Activated gamma-delta T cell treated with anti-CD3 and anti-CD28 coated beads, Interleukin-2, amount 50 U/mL, for 16 hours (primary cell): ENCODE measurements at places on chromosomes 3 and 15.

DNA sequence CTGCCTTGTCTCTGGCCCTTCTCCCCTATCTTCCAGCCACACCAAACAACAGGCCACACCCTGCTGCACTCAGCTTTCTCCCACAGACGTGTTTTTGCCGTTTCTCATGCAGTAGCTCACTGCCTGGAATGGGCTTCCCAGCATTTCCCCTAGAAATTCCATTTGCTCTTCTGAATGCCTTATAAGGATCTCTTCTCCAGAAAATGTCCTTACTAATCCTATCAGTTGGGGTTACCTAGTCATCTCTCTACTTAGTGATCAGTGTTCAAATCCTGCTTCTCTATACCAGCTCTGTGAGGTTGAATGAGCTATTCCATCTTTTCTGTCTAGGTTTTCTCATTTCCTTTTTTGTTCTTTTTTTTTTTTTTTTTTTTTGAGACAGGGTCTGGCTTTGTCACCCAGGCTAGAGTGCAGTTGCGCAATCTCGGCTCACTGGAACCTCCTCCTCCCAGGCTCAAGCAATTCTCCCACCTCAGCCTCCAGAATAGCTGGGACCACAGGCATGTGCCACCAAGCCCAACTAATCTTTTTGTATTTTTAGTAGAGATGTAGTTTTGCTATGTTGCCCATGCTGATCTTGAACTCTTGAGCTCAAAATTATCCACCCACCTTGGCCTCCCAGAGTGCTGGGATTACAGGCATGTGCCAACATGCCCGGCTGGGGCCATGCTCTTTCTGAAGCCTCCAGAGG, 98.2 kb upstream of the CHD2 start:
- DNase-seq = no peak

DNA sequence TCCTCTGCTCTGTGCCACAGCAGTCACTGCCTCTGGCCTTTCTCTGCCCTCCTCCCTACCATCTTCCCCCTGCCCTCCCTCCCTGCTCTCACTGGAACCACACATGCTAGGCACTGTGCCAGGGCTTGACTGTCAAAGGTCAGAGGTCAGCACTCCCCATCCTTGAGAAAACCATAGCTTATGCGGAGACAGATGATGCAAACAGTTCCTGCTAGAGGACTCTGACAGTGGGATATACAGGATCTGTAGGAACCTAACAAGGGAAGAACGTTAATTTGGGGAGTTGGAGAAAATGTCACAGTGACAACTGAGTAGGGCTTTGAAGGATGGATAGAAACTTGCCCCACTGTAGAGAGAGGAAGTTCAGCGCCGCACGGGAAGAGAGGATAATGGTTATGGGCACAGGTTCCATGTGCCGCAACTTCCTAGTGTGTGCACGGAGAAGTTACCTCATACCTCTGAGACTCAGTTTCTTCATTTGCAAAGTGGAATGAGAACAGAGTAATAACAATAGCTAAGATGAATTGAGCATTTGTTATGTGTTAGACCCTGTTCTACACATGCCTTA, 29.3 kb upstream of the XYLB start:
- DNase-seq = no peak

DNA sequence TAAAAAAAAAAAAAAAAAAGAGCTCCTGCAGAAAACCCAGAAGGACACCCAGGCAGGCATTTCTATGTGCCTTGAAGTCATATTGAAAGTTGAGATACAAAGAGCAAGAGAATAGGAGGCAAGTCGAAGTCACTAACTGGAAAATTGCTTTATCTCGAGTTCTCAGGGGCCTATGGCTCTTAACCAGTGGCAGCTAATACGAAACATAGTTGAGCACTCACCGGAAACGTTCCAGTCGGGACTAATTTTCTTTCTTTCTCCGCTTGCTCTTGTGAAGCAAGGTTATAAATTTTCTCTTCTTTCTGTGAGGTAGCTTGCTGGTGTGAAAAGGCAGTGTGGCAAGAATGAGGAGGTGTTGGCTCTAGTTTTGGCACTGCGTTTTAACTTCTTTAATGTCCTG, 181.5 kb downstream of the ADAMTS9 start:
- DNase-seq = no peak

DNA sequence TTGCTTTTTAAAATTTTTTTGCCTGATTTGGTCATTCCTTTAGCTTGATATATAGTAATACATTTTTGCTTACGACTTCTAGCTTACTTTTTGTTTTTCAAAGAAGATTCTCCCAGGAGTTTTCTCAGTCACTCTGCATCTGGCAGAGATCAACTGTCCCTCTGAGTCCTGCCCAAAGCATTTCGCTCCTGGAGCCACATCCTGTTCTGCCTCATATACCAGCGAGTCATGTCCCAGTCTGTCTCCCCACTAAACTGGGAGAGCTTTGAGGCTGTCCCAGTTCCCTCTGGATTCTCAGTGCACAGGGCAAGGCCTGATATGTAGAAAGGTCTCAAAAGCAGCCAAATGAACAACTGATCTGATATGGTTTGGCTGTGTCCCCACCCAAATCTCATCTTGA, 326.3 kb downstream of the ARRDC4 start:
- no peak for DNase-seq

GRCh38 chr3:129311054-129311902, 32.6 kb downstream of the HMCES start:
- DNase-seq = no peak

DNA sequence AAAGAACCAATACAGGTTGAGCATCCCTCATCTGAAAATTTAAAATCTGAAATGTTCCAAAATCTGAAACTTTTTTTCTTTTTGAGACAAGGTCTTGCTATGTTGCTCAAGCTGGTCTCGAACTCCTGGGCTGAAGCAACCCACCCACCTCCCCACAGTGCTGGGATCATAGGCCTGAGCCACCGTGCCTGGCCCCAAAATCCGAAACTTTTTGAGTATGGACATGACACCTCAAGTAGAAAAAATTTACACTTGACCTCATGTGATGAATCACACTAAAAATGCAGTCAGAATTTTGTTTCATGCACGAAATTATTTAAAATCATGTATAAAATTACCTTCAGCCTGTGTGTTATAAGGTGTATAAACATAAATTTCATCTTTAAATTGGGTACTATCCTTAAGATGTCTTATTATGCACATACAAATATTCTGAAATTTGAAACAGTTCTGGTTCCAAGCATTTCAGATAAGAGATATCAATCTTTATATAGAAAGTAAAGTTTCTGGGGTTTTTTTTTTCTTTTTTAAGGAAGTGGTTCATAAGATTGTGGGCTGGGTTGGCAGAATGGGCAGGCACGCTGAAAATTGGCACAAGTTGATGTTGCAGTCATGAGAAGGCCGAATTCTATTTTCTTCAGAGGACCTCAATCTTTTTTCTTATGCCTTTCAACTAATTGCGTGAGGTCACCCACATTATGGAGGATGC, 72.5 kb downstream of the SPRED1 start:
- DNase-seq = no peak

DNA sequence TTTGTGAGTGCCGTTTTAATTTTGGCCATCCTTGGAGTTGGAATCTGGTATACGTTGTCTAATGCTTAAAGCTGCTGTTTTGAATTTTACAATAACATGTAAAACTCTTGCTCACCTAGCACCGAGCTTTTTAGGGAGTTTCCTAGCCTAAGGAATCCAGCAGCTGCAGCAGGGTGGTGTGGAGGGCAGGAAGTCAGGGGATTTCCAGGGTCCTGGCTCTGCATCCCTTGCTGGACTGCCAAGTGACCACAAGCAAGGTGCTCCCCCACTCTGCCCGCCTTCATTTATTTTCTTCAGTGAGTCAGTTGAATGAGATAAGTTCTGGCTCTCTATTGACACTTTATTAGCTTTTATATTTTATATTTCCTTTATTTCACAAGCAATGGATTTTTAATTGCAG, 113.7 kb downstream of the ATG7 start:
- DNase-seq = no peak

- no peak for DNase-seq
These were observed 47.0 kb downstream of the ZBTB20 start for GRCh38 chr3:115099986-115100571.

DNA sequence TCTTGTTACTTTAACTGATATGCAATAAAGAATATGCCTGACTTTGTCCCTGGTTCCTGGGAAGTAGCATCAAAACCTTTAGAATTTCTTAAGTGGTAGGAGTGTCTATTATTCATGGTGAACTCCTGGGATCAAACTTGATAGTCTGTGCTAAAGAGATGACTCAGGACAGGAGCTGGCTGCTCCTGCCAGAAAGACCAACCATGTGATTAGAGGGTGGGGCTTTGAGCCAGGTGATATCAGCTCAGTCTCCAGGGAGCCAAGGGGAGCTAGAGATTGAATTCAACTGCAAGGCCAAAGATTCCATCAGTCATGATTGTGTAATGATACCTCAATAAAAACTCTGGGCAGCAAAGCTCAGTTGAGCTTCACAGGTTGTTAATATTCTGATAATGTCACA, 20.6 kb upstream of the TMC3 start:
- no peak for DNase-seq

- no peak for DNase-seq
These were observed 25.6 kb upstream of the CCDC50 start for GRCh38 chr3:191303596-191303995.

- DNase-seq = no peak
These were observed 36.7 kb upstream of the MRPS22 start for GRCh38 chr3:139307072-139307491.

- no peak for DNase-seq
These were observed 339.9 kb upstream of the DPH6 start for GRCh38 chr15:35885870-35886269.

DNA sequence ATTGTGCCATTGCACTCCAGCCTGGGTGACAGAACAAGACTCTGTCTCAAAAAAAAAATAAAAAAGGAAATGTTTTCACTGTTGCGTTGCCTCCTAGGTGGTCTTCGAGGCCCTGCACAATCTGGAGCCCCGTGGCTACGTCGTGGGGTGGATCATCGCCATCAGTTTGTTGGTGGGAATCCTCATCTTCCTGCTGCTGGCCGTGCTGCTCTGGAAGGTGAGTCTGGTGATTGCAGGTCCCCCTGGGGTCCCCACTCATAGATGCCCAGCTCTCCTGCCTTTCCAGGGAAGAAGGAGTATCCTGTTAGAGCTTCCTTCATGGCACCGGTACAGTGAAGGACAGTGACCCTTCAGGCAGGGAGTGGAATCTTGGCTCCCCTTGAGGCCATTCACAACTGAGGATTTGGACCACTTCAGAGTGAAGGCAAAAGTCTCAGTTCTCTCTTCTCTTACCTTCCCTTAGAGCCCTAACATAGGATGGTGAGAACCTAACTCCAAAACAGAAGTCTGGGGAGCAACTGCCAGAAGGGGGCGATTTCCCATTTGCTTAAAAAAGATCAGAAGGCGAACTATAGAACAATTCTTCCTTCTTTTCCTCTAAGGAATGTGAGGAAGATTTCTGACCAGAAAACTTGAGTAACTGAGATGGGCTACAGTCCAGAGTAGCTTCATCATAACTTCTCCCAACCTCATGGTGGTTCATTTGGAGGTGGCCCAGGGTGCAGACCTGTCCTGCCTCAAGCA, 57.8 kb upstream of the CTDSPL start:
- no peak for DNase-seq
